ENCODE measurements at places on chromosomes 13 and 19. TPM values are rescaled to one million over a fixed set of nuclear protein-coding genes. Genes with fewer than 3 reads are reported as not detected.

Gene DIAPH3
- total RNA-seq: 34.7 TPM

Gene MBNL2
- total RNA-seq: 9.7 TPM

Gene GPI
- total RNA-seq: 600 TPM

DNA sequence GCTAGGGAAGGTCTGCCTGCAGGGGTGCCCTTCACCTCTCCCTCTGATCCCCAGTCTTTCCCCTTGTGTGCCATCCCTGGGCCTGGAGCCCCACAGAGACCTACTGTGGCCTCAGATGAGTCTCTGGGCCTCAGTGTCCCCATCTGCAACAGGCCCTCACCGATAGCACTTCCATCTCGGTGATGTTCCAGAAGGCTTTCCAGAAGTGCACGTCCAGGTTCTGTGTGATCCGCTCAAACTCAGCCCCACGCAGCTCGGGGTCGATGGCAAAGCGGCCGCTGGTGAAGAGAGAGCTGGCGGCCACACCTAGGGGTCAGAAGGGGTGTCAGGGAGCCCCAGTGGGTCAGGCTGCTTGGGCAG lies 17.7 kb upstream of the CNFN start:
- DNase-seq: no peak

DNA sequence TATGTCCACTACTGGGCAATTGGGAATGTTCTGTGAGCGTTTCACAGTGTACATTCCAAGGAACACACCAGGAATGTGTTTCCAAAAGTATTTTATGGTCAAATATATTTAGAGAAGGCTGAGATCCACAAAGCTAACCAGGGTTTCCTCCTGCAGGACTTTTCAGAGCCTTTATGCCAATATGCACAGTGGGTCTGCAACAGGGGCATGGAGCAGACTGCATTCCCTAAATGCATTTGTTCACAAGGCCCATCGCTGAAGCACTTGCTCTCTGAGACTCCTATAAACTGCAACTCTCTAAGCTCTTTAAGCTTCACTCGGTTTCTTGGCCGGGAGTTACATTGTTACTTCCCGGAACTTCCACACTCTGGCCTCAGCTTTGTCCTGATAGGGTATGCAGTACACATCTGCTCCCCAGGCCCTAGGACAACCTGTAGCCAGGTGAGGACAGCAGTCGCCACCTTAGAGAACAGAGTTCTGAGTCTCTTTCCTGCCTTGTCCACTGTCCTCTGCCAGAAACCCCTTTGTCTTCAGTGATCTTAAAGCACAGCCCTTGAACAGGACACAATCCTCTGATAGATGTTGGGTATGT lies 33.5 kb downstream of the FBN3 start:
- no peak for DNase-seq
